ENCODE measurements at places on chromosomes 5 and 9. TPM values are rescaled to one million over a fixed set of nuclear protein-coding genes. Genes with fewer than 3 reads are reported as not detected.

VDAC1 gene
- 105 TPM for total RNA-seq

MEF2C gene
- 86.7 TPM for total RNA-seq

PCDHB12 gene
- 3.6 TPM for total RNA-seq

SMIM15 gene
- total RNA-seq, result 39.3 TPM

JAKMIP2 gene
- 0.10 TPM for total RNA-seq

TMEM215 gene
- not detected for total RNA-seq

CD72 gene
- total RNA-seq, result 4.2 TPM

IFNA13 gene
- total RNA-seq, result not detected

NCBP1 gene
- 24.7 TPM for total RNA-seq

PIP5K1B gene
- total RNA-seq, result 2.7 TPM

CNTNAP3 gene
- total RNA-seq, result 15.9 TPM

SETX gene
- 45.3 TPM for total RNA-seq

OR2V1 gene
- total RNA-seq, result not detected

SLC25A48 gene
- total RNA-seq, result 0.10 TPM
